ENCODE measurements at places on chromosomes 11 and 22.

DNA sequence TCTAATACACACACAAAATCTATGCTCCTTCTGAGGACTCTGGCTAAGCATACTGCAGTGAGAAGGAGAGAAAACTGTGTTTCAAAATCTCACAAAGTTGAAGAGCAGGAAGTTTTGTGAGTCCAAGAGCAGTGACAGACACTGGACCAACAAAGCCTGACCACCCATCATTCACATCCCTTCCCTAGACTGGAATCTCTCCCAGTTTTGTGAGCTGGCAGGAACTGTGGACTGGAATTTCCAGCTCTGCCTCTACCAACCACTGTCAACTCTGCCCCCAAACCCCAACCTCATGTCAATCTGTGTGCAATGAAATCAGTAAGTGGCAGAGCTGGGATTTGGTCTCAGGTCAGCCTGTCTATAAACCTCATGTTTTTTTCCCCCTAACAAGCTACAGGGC, 112.6 kb downstream of the ARL14EP start:
- no peak for DNase-seq

DNA sequence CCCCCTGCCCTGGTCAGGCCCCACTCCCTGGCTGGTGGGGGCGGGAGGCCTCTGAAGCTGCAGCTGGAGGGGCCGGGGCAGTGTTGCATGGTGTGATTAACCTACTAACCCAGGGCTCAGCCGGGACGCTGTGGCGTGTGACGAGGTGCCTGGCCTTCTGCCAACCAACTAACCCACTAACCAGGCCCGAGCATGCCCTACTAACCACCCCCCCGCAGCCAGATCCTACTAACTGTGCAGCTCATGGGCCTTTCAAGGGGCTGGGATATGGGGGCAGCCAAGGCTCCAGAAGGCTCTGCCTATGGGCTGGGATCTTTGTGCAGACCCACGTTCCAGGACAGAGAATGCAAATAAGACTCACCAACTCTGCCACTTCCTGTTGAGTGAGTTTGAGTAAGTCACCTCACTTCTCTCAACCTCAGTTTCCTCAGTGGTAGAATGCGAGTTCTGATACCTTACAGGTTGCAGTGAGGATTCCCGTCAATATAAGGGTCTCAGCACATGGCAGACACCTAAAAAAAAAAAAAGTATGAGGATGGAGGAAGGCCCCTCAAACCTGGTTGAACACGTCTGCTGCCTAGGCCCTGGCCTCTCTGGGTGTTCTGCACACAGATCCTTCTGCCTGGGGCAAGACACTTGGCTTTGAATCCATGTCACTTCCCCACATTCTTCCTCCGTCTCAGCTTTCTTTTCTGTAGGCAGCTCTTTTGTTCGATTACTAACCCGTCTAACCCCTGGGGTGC, 14.1 kb downstream of the MIAT start:
- peak; percentile 70 for DNase-seq

- DNase-seq = no peak
Measured at GRCh38 chr11:1293619-1294015, 15.8 kb downstream of the TOLLIP start.

- DNase-seq = no peak
Measured at GRCh38 chr11:16871368-16871767, 132.9 kb downstream of the C11orf58 start.

- DNase-seq = no peak
Measured at GRCh38 chr11:65859812-65860277, 388 bp upstream of the MUS81 start.

GRCh38 chr22:20427945-20428417, 9.6 kb downstream of the SCARF2 start:
- DNase-seq = no peak

- no peak for DNase-seq
Measured at GRCh38 chr22:32832174-32832573, 30.7 kb downstream of the TIMP3 start.

- peak; percentile 62 for DNase-seq
Measured at GRCh38 chr11:119741369-119742262, 12.6 kb upstream of the NECTIN1 start.

DNA sequence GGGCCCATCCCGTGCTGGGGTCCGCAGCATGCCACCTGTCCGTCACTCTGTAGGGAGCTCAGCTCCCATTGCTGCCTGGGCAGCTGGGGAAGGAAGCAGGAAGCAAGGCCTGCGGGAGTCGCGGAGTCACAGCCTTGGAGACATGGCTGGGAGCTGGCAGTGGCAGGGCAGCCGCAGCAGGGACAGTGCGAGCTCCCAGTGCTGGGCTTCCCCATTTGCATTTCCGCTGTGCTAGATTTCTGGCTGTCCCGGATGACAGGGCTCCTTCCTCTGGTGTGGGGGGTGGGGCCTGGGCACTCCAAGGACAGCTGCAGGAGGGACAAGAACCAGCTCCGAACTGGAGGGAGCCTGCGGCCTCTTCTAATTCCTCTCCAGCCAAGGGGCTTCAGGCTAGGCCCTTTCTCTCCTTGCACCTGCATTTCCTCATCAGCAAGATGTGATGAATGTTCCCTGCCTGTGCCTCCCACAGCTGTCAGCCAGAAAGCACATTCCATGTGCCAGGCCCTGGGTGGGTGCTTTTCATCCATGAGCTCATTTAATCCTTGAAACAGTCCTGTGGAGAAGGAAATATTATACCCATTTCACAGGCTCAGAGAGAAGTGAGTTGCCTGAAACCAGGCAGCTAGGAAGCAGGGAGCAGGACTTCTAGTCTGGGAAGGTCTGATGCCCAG, 48.0 kb downstream of the MYO7A start:
- DNase-seq = no peak

DNA sequence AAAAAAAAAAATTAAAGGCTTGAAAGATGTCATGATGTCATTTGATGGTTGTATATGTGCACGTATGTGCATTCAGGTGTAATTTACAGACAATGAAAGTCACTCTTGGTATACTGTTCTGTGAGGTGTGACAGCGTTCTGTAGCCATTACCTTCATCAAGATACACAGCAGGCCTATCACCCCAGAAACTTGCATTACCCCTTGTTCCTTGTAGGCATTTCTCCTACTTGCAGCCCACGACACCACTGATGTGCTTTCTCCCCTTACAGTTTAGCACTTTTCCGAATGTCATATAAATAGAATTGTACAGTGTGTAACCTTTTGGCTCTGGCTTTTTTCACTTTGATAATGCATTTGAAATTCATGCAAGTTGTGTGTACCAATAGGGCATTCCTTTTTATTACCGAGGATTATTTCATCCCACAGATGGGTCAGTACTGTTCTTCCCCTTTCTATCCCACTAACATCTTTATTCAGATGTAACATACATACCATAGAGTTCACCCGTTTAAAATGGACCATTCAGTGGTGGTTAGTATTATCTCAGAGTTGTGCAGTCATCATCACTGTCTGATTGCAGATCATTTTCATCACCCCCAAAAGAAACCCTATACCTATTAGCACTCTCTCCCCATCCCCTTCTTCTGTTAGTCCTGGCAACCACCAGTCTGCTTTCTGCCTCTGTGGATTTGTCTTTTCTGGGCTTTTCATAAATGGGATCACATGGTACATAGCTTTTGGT, 30.3 kb downstream of the BCR start:
- no peak for DNase-seq

DNA sequence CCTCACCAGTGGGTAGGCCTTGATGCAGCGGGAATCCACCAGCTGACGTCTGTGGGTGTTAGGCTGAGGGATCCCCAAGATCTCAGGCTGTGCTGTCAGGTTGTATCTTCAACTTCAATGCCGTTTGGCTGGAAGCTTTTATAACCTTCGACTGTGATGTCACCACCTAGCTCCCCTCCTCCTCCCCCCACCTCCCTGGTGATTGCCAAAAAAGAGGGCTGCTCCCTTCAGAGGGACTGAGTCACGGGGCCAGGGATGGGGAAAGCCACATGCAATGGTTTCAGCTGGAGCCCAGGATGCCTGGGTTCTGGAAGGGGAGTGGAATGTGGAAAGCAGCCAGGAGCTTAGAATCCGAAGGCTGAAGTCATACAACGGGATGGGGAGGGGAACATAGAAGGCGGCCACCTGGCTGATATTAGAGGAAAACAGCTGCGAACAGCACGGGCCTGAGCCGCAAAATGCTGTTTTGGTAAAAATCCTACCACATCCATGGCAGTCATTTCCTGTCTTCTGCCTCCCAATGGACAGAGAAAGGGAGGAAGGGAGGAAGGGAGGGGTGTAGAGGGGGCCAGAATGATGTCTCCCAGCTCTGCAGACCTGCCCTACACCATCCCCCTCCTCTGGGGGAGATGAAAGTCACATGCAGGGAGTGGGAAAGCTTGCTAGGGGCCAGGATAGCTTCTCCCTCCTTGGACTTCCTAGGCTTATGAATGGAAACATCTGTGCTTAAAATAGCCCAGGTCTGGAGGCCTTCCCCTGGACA, at the start of gene LRRN4CL:
LRRN4CL (minus strand) TSS at position 110 of the 763 bp plus-strand sequence. CDS start 1,022 bp downstream, outside the sequence.
- no peak for DNase-seq

GRCh38 chr22:38973289-38974169, 8.6 kb upstream of the APOBEC3B start:
- DNase-seq = peak; percentile 46

- no peak for DNase-seq
Measured at GRCh38 chr11:124954590-124954955, 571 bp downstream of the CCDC15 start.

DNA sequence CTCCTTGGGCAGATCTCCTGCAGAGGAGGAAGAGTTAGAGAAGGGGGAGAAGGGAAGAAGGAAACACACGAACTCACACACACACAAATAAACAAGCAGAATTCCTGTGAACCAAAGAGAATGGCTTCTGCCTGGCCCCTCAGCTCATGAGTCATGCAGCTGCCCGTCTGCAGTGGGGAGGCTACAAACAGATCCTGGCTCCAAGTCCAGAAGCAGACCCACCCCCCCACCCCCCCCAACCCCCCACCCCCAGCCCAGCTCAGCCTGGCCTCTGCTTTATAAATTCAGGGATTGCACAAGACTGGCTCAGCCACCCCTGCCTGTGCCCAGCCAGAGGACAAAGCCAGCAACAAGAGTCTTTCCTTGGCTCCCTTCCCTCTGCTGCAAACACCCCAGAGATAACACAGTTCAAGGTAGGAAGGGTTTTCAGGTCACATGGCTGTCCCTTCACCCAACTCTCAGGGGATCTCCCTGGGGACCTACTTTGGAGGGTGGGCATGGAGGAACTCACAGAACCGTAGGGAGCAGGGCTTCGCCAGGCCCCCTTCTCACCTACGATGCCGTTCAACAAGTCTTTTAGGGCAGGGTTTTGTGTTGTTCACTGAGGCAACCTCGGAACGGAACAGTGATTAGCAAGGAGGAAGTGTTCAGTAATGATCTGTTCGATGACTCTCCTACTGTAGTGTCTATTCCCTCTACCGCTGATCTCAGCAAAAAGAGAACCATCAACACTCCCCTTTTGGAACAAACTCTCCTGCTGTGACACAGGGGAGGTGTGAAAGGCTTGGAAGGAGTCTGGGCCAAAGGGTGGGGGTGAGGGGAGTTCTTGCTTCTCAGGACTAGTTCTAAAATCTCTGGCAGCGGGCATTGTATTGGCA, 35.5 kb downstream of the RPL27A start:
- DNase-seq = no peak

GRCh38 chr11:12885717-12886239, 123.3 kb upstream of the RASSF10 start:
- no peak for DNase-seq

DNA sequence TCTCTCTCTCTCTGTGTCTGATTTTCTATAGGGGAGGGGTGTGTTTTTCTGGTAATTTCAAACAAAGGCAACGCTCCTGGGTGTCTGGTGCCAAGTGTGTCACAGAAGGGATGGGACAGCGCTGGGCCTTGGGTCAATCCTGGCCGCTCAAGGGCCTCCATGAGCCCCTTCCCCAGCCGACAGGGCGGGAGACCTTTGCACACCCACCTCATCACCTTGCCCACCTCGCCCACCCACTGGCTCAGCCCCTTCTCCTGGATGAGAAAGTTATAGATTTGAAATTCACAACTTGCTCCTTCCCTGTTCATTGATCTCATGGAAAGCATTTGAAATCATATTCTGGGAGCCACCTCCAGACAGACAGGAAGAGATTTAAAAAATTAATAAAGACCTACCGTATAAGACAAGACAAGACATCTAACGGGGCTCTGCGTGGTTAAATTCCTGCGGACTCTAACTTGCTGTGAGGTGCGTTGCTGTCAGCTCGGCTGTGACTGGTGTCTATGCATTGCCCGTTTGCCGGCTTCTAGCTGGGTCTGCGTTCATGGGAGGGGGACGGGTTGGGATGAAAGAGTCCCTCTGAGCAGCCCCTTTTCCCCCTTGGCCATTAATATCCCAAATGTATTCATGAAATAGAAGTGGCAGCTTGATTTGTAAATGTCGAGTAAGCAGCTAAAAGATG, 27.0 kb downstream of the MPPED1 start:
- DNase-seq = no peak

DNA sequence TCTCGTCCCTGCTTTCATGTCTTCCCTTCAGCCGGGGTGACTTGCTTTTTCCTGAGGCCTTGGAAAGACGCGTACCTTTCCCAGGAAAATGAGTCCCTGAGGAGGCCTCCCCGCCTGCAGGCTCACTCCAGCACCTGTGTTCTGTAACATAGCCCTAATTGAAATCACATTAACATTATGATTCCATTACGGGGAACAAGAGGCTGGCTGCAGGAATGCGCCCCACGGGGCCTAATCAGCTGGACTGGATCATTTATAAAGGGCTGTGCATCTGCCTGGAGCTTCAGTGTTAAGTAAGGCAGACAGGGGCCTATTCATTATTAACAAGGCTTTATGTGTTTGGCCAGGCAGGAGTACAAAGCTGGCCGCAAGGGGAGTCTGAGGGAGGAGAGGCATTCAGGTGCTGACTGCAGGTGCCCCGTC, 41.9 kb upstream of the TSPAN18 start:
- DNase-seq = no peak

- DNase-seq = no peak
Measured at GRCh38 chr11:86863476-86863875, 63.1 kb downstream of the PRSS23 start.

GRCh38 chr11:33379947-33380346, 122.8 kb downstream of the HIPK3 start:
- no peak for DNase-seq

- DNase-seq = no peak
Measured at GRCh38 chr11:132358573-132358953, 988.1 kb downstream of the NTM start.

DNA sequence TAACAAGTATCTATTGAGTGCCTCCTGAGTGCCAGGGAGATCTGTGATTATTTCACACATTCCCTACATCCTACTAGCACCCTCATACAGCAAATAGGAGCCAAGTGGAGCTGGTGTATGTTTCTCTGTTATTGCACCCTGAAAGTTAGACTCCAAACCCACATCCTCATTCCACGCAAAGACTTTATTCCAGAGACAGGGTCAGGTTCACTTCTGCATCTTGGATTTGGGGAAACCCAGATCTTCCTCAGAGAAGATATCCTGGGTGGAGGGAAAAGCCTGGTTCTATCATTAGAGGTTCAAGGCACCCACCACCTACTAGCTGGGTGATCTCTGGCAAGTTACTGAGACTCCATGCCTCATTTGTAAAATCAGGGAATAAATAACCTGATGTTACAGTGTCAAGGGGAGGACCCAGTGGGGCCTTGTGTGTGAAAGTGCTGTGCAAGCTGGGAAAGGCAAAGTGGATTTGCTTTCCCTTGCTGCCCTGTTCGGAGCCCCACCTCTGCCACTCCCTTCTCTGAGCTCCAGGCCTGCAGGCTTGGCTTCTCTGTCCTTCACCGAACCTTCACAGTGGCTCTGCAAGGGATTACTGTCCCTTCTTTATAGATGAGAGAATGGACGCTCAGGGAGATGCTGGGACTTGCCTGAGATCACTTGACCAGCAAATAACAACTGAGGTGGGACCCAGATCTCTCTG, 991 bp upstream of the SLCO2B1 start:
- no peak for DNase-seq

- no peak for DNase-seq
Measured at GRCh38 chr22:17853073-17853472, 78.8 kb upstream of the BID start.
